ENCODE measurements at places on chromosomes 3 and 15.

DNA sequence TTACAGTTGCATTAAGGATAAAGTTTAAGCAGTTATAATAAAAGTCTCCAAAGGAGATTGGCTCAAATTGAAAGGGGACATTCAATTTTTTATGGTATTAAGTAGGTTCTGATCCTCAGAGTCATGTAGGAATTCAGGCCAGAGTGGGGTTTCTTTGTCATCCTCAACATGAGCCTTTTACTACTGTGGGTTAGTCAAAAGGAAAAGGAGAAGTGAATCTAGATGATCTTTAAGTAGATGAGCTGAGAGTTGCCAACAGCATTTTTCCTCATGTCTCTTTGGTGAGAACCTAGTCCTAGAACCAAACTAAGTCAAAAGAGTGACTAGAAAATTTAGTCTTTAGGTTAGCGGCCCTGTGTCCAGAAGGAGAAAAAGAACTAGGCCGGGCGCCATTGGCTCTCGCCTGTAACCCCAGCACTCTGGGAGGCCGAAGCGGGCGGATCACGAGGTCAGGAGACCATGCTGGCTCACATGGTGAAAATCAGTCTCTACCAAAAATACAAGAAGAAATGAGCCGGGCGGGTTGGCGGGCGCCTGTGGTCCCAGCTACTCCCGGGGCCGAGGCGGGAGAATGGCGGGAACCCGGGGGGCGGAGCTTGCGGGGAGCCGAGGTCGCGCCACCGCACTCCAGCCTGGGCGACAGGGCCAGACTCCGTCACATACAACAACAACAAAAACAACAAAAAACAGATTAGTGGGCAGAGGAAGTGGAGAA lies 4.2 kb upstream of the CHL1 start:
- no peak for DNase-seq

- no peak for DNase-seq
Measured at GRCh38 chr3:38139652-38140051, 1.2 kb downstream of the MYD88 start.

GRCh38 chr3:136584728-136585127 lies 167.4 kb downstream of the STAG1 start:
- no peak for DNase-seq

DNA sequence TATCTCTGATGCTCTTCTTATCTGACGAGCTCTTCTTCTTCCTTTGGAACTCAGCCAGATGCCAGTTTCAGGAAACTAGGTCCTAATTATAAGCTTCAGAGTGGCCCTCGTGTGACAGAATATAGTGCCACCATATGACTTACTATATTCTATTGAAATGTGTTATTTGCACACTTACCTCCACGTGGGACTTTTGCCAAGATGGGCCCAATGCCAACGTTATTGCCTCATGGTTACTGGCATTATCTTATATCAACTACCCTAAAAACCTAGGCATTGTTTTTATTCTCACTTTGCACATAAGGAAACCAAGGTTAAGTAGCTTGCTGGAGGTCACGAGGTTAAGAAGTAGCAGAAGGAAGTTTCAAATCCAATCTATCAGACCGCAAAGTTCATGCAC lies 71.3 kb upstream of the SLCO3A1 start:
- peak; percentile 7 for DNase-seq

DNA sequence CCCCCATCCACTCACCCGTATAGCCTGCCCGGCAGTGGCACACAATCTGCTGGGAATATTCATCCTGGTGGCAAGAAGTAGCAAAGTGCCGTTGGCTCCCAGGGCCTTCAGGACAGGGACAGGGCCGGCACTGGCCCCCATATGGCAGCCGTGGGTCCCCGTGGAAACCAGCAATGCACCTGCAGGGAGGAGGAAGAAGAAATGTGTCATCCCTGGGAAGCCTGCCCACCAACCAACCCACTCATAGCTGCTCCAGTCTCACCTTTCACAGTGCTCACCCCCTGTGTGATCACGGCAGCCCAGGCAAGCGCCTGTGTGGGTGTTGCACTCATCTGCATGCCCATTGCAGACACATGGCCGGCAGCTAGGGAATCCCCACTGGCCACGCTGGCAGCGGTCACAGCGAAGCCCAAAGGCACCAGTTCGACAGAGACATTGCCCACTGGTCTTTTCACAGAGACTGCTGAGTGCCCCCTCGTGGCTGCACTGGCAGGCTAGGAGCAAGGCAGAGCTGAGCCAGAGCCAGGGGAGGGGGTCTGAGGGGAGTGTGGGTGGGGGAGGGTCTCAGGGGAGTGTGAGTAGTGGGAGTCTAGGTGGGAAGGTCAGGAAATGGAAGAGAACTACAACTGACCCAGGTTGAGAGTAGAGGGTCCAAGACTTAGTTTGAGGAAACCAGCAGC lies 4.5 kb upstream of the USP19 start:
- DNase-seq, result no peak

- DNase-seq, result no peak
Measured at GRCh38 chr3:43161684-43162229, 55.9 kb upstream of the POMGNT2 start.

DNA sequence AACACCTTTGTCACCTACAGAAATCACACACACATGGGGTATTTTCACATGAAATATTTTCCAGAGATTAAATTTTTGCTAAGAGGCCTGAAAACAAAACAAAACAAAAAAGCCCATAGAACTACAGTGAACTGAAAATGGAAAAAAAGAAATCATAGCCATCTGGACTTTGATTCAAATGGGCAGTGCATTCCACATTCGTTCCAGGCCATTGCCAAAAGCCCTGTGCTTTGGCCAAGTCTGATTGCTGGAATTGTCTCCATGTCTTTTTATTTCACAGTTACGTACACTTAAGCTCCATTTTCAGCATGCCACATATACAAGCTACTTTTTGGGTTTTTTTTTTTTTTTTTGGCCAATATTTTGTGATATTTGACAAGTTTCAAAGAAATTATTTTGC lies 47.1 kb downstream of the TFG start:
- no peak for DNase-seq
